ENCODE measurements at places on chromosomes 6 and 20. TPM values are rescaled to one million over a fixed set of nuclear protein-coding genes. Genes with fewer than 3 reads are reported as not detected.

The MPIG6B gene
- 0.09 TPM for total RNA-seq

The FOXC1 gene
- 1.2 TPM for total RNA-seq

The MOG gene
- total RNA-seq = not detected

The ZNF311 gene
- 2.3 TPM for total RNA-seq

The BIRC7 gene
- 0.13 TPM for total RNA-seq

The ANKRD66 gene
- total RNA-seq = 0.66 TPM

The OR2J3 gene
- total RNA-seq = not detected

The B3GAT2 gene
- 0.53 TPM for total RNA-seq

The PMEPA1 gene
- 8.2 TPM for total RNA-seq
